DMS79 (cell line): ENCODE measurements at places on chromosomes 4 and X.

DNA sequence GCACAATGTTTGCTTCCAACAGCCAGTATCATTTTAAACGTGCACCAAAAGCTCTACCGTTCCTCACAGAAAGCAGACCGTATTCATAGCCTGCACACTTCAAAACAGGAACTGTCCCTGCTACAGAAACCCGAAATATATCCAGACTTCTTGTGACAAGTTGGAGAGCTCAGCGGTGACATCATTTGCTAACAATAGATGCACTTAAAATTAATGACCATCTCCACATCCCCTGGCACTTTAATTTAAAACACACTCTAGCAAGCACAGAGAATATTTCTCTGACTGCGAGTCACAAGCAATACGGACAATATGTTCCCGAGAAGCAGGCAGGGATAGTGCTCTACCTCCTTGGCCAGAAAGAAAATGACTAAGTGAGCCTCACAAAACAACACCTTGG is 2.5 kb downstream of the NYX start:
- DNase-seq = no peak

- DNase-seq = no peak
These were observed 1472.7 kb downstream of the ARAP2 start for GRCh38 chr4:34771632-34772031.

DNA sequence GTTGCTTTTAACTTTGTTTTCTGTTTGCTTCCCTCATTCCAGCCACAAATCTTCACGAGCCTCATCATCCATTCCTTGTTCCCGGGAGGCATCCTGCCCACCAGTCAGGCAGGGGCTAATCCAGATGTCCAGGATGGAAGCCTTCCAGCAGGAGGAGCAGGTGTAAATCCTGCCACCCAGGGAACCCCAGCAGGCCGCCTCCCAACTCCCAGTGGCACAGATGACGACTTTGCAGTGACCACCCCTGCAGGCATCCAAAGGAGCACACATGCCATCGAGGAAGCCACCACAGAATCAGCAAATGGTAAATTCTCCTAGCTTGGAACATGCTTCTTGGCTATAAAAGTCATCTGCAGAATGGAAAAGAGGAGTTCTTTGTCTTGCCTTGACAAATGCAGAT is 12.6 kb downstream of the AMTN start:
- no peak for DNase-seq

GRCh38 chr4:71828470-71828869 is 44.6 kb upstream of the GC start:
- no peak for DNase-seq

DNA sequence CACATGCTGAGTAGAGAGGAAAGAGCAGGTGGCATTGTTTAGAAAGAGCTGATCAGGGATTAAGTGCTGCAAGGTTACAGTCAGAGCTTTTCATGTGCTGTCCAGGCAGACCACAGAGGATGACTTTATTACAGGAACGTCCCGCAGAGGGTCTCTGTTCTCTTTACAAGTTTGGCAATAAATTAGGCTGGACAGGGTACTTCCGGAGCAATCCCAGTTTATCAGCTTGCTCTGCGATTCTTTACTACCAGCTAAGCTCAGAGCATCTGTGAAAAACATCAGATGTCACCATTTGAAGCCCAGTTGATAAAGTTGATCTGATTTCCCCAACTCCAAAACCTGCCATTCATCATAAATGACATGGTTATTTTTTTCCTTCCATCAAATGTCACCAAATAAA is 633.1 kb downstream of the NLGN4X start:
- no peak for DNase-seq

GRCh38 chr4:112521123-112522023 is 5.4 kb upstream of the NEUROG2 start:
- DNase-seq = no peak

DNA sequence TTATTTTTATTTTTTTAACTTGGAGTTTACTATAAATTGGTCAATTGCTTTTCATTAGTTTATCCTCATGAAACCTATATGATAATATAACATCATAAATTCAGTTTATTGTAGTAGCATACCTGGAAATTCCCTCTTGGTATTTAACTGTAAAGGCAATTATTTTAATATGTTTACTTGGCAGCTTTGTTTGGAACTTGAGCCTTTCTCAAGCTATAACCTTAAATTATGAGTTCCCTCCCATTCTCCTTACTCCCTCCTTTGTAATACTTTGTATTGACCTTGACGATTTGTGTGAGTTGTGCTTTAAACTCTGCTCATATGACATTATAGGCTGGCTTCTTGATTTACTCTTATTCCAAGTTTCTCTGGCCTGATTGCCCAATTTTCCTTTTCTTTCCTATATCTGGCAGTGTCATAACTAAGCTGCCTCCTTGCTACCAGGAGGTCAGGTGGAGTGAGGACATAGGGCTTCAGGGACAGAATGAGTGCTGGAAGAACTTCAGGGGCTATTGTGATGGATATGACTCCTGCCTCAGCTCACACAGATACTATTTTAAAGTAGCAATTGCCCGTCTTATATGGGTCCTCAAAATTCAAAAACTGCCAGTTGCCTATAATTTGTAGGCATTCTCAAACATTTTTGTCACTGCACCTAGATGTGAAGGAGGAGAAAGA is 77.7 kb downstream of the RAP1GDS1 start:
- no peak for DNase-seq

DNA sequence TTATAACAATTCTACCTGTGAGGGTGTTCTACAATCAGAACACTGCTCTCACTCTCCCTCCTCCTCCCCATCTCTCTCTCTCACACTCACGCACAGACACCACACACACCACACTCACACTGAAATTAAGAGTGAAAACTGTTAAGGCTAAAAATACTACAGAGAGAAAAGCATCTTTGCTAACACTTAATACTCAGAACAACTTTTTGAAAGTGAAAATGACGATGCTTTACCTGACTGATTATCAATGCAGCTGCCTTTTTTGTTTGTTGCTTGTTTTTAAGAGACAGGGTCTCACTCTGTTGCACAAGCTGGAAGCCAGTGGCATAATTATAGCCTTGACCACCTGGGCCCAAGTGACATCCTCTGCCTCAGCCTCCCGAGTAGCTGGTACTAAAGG is 222.4 kb downstream of the APBB2 start:
- DNase-seq = no peak

GRCh38 chr4:158870626-158871334 is 102.0 kb downstream of the FNIP2 start:
- DNase-seq = no peak

GRCh38 chr4:111064342-111064993 is 441.6 kb upstream of the PITX2 start:
- no peak for DNase-seq

DNA sequence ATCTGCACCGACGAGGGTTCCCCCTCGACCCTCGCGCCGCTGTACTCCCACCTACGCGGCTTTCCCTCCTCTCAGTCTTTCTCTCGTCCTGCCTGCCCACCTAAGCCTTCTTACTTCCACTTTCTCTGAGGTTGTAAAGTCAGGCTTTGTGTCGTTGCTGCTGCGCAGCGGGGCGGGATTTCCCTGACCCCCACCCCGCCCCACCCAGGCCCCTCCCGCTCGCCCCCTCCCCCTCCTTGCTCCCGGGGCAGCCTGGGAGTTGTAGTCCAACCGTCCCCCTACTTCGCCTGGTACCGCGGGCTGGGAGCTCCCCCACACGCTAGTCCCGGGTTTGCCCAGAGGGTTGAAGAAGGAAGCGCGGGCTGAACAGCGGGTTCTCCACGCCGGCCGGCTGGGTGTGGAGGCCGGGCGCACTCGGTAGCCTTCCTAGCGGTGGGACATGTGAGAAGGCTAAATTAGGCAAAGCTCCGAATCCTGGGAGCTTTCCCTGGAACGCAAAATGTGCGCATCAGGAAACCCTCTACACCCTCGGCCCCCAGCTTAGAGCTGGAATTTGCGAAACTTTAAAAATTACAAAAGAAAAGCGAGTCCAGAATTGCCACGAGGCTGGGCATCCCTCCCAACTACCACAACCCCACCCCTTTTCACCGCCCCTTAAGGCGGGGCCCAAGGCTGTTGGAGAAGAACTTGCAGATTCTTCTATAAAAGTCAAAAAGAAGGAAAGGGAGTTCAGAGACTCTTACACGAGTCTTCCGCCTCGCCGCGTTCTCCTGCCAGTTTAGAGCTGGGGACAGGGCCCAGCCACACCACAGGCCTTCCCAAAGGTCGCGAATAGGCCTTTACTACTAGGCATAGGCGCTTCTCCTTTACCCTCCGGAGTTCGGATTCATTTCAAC is at the start of gene ATP11C:
TSS of gene ATP11C (minus strand) at position 153 of the 896 bp plus-strand sequence. CDS start 1,011 bp downstream, outside the sequence.
- peak; percentile 25 for DNase-seq

DNA sequence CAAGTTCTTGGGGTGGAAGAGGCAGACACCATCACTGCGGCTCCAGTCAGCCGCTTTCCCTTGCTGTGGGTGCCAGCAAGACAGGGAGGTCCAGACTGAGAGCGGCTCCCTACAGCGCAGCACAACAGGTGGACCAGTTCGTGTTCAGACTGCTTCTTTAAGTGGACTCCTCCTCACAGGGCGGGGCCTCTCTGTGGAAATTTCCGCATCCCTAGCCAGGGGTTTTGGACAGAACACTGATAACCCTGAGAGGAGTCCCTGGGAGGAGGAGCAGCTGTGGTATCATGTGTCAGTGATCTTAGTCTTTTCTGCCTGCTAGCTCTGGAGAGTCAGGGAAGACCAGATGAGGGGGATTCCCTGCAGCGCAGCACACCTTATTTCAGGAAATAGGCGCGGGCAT is 48.5 kb downstream of the MAGEC2 start:
- DNase-seq = no peak

GRCh38 chr4:4631150-4631549 is 89.3 kb upstream of the STX18 start:
- no peak for DNase-seq

GRCh38 chr4:1618438-1618837 is 65.7 kb downstream of the FAM53A start:
- DNase-seq = no peak

DNA sequence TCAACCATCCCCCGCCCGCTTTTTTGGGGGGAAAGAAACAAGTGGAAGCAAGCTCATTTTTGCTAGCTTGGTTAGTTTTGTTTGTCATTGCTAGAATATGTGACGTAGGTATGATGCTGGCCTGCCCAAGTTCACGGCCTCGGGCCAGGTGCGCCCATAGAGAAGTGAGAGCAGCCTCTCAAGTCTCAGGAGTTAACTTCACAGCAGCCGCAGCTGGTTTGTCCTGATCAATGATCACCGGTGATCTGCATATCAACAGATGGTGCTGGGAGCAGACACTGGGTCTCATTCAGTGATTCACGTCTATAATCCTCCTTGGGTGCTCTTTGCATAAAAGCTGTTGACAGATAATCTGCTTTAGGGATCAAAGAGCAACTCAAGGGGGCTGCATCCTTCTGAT is 50.1 kb downstream of the ENPP6 start:
- no peak for DNase-seq

- peak; percentile 7 for DNase-seq
These were observed 107.4 kb upstream of the SLC4A4 start for GRCh38 chr4:71231129-71232055.

- DNase-seq = no peak
These were observed 114.1 kb downstream of the GLUD2 start for GRCh38 chrX:121161501-121161933.

DNA sequence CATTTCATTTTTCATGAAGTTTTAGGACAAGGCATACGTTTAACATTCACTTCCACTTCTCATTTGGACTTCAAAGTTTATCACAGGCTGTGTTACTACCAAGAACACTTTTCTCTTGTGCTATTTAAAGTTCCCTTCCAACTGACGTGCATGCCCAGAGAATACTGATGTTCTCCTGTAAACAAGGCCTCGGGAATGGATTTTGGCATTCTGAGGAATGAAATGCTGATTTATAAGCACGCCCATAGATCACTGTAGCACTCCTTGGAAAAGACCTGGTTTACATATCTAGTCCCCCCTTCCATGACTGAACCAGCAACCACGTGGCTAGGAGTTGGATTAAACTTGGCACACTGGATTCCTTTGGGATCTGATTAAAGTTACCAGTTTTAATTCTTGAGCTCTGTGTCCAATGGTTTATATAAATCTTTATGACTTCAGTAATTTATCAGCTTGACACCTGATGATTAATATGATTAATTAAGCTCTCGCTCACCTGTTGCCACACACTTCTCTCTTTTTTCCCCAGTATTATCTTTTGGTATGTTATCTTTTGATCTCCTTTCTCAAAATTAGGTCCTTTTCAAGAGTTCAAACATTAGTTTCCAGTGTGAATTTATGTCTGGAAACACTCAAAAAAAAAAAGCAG is 122.4 kb upstream of the HAND2 start:
- no peak for DNase-seq

GRCh38 chr4:184460499-184461285 is 13.7 kb downstream of the IRF2 start:
- no peak for DNase-seq

GRCh38 chr4:139453041-139453370 is 915 bp upstream of the RAB33B start:
- peak; percentile 23 for DNase-seq

DNA sequence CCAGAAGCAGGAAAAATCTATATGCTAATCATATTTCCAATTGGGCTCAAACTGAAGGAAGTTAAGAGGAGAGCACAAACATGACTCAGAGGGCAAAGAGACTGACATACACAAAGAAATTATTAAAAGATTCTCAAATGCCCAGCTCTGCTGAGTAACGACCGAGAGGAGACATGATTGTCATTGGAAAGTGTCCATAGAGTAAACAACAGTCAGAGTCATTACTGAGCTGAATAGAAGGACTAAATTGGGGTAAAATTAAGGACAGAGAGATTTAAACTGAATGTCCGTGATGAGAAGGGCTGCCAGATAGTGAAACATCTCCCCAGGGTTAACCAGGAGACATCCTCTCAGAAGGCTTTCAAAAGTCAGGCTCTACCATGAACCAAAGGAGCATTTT is 111.2 kb upstream of the GALNT7 start:
- DNase-seq = no peak

GRCh38 chrX:16148896-16149295 is 18.4 kb upstream of the MAGEB17 start:
- DNase-seq = no peak

GRCh38 chrX:109739625-109740432 is 6.8 kb upstream of the ACSL4 start:
- no peak for DNase-seq

- no peak for DNase-seq
These were observed 47.9 kb upstream of the QRFPR start for GRCh38 chr4:121428721-121429120.

DNA sequence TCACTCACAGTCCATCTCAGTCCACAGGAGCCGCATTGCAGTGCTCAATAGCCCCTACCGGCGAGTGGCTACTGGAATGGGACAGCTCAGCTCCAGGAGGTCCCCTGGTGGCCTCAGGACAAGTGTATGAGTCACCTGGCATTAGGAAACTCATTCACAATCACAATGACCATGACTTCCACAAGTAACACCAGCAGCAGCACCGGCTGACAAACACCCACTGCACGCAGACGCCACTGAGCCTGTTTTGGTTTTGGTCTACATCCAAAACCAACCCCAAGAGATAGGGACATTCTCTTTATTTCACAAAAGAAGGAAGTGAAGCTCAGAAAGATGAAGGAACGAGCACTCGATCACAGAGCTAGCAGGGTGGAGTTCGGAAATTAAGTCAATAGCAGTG is 8.1 kb downstream of the JAKMIP1 start:
- no peak for DNase-seq

DNA sequence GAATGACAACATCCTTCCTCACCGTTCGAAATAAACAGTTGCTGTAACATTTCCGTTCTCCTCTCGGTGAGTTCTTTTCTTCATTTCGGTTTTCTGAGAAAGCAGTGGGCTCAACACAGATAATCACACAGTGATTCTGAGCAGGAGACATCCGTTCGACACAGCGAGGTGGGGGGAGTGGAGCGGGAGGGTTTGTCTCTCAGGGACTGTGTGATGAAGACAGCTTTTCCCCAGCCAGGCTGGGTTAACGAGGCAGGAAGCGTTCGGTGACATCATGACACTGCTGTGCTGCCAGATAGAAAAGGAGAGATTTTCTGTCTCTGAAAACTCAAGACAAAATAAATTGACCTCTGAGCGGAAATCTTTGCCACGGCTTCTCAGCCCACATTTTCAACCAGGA is 119.3 kb downstream of the CRLF2 start:
- DNase-seq = no peak
